M059J (cell line): ENCODE measurements at places on chromosomes 6 and 20.

GRCh38 chr6:51382847-51383246 lies 564.2 kb downstream of the TFAP2B start:
- DNase-seq: no peak

DNA sequence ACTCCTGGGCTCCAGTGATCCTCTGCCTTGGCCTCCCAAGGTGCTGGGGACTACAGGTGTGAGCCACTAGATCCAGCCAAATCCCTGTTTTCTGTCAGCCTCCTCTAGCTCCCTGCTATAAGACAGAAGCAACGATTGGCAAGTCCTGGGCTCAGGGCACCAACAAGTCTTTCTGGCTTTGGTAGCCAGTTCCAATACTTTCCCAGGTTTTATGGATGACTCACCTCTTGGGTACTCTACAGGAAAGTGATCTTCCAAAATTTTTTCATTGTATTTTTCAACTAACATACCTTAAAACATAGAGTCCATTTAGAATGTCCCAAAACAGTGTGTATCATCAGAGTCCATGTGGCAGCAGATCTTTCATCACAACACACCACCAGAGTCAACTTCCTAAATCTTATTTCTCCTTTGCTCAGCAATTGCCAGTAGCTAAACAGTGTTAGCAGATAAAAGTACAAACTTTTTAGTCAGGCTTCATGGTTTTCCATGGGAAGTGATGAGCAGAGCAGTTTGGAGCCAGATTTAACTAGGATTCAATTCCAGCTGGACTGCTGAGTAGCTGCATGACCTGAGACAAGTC lies 13.3 kb downstream of the GABBR1 start:
- DNase-seq: peak; percentile 20

GRCh38 chr6:71190809-71191208 lies 97.8 kb upstream of the OGFRL1 start:
- DNase-seq: peak; percentile 59

DNA sequence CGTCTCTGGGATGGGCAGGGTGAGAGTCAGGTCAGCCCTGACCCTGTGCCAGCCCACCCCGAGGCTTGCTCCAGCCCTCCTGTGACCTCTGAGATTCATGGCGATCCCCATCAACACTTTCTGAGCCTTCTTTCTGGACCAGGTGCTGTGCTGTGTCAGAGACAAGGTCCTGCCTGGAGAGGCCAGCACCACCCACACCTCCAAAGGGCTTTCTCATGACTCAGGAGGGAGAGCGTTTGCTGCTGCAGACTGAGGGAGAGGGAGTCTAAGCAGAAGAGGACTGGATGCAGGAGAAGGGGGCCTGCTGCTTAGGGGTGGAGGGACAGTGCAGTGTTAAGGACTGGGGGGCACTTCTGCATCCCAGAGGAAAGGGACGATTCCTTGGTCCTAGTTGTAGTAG lies 193.5 kb downstream of the LRFN2 start:
- no peak for DNase-seq

GRCh38 chr20:63898882-63899558 lies 4.1 kb downstream of the DNAJC5 start:
- DNase-seq: no peak

GRCh38 chr20:4119854-4120209 lies 104.5 kb upstream of the RNF24 start:
- no peak for DNase-seq

DNA sequence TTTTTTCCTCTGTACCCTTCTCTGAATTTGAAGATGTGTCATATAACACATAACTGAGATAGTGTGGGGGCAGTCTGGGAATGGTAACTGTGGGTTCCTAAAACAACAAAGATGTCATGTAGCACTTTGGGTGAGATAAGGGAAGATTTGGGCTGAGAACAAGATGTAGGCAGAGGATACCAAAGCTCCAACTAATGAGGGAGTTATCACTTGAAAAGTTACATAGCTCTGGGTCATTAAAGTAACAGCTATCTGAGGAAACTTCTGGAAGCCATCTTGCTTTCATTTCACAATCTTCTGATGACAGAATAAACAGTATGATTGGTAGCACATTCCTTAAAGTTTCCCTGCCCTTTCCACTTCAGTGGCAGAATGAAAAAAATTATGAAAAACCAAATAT lies 255.4 kb downstream of the TBX18 start:
- no peak for DNase-seq

- no peak for DNase-seq
Measured at GRCh38 chr6:121940728-121941127, 458.7 kb upstream of the HSF2 start.

GRCh38 chr6:88000713-88001112 lies 46.9 kb upstream of the SPACA1 start:
- no peak for DNase-seq

- DNase-seq: no peak
Measured at GRCh38 chr6:92427453-92427852, 991.9 kb downstream of the EPHA7 start.
